NCI-H345 (cell line): ENCODE measurements at places on chromosomes 7 and 10.

DNA sequence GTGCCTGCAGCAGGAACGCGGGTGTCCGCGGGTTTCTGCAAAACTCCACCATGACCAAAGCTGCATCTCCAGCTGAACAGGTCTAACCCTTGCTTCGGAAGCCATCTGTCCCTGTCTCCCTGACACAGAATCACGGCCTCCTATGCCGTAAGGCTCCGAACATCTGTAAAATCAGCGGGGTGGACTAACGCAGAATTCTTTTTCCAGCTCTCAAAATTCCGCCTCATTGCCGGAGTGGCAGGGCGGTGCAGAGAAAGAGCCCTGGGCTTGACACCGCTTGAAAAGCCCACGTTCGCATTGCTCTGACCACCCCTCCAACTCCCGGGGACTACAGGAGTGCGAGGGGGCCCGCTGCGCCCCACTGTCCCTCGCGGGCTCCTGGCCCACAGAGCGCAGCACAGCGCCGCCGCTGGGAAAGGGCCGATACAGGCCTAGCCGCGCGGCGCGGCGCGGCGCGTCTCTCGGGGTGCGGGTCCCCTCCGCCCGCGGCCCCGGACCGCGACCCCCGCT lies 409 bp downstream of the DNMBP start:
- peak; percentile 41 for DNase-seq

DNA sequence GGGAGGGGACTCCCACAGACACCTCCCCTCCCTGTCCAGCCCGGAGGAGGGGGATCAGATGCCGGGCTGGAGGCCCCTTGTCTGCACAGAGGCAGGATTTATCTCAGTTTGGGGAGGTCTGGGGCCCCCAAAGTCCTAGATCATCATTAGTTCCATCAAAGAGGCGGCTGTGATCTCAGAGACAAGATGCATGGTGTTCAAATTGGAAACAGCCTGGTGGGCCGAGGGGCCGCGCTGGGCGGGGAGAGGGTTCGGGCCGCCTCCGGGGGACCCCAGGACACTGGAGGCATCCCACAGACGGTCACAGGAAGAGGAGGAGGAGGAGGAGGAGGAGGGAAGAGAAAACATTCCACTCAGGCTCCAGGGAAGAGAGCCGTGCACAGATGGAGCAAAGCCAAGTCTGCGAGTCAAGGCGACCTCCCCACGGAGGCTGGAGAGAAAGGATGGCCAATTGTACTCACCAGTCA lies 69.5 kb upstream of the CUX1 start:
- no peak for DNase-seq

- peak; percentile 23 for DNase-seq
Observed at GRCh38 chr7:108603656-108604306, 34.1 kb downstream of the DNAJB9 start.

DNA sequence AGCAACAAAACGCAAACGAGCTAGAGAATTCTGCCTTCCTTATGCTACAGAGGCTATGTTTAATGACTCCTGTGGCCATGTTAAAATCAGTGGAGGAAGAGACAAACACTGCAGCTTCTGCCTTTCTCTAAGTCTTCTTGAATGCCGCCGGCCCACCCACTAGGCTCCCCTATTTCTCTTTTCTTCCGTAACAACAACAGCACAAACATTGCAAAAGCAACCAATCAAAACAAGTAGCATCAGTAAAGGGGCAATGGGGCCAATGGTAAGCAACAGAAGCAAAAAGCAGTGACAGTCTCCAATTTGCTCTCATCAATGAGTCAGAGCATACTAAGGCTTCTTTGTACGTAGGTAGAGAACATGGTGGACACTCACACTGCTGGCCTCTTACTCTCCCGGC lies 26.8 kb downstream of the DNAJC1 start:
- no peak for DNase-seq

GRCh38 chr10:70673043-70673928 lies 980 bp downstream of the ADAMTS14 start:
- no peak for DNase-seq

DNA sequence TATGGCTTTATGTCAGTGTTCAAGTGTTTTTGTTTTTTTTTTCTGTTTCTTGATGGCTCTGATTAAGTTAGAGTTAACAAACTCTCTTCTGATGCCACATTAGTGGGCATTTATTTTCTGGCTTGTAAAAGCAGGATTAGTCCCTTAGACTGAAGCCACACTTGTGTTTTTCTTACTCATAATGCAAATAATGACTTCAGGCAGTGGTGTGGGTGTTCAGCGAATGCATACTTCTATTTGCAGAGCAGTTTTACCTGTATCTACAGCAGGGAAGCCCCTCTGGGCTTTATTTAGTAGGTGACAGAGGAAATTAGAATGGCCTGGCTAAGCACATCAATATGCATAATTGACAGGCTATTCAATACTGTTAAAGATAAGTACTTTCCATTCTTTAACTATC lies 79.9 kb downstream of the CNNM2 start:
- no peak for DNase-seq

DNA sequence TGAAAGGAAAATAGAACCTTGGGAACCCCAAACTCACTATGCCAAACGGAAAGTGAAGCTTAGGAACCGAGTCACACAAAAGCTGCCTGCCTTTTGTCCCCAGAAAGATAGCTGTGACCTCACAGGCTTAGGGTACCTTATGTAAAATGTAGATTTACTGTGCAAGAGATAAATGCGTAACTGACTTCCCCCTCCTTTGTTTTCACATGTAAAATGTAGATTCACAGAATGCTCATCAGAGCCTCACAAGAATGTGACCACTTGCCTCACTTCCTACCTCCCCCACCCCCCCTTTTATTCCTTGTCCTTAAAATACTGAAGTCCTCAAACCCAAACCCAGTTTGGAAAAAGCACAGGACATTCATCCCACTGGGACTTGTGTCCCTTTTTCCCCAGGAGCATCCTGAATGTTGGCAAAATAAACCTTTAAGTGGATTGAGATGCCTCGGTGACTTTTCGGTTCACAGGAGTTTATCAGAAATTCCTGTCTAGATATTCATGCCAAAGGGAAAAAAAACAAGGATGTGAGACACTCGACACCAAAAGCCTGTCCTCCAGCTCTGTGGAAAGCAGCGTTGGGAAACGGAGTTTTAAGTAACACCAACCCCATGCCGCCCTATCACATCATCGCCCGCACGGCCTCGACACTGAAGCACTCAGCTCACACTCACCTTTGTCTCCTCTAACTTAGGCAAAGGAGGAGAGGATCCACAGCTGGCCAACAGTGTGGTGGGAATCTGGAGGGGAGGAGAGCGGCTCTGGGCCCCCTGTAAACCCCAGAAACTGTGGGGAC lies 45.9 kb downstream of the SVIL start:
- DNase-seq = no peak

DNA sequence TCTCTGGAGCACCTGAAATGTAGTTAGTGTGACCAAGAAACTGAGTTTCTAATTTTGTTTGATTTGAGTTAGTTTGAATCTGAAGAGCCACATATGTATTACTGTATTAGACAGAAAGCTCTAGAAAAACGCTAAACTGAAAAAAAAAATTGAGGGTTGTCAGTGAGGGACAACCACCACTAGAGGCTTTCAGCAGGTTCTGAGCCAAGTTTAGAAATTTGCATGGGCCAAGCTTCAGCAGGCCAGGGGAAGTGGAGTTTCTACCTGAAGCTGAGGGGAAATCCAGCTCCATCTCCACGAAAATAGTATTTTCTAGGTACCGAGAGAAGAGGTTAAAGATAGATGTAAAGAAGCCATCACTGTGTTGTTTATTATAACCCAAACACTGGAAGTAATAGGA lies 77.9 kb upstream of the PLXNA4 start:
- no peak for DNase-seq

DNA sequence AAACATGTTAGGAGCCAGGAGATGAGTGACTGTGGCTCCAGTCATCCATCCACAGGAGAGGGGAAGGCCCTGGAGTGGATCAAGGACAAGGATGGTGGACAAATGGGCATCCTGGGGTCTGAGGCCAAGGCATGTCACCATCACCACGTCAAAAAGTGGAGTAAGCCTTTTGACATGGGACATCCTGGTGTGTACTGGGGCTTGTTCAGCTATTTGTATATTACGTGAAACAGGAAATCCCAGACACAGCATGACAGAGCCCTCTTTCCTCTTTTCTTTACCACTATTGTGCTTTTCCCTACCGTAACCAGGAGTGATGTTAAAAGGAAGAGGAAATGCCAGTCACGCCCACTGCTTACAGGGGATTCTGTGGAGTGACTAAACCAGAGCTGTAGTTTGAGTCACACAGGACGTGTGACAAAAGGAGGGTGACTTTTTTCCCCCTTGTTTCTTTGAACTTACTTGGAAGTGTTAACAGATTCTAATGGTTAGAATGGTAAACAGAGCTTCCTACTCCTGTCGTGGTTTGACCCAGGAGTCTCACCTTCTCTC lies 15.4 kb downstream of the ACSL5 start:
- DNase-seq = no peak

DNA sequence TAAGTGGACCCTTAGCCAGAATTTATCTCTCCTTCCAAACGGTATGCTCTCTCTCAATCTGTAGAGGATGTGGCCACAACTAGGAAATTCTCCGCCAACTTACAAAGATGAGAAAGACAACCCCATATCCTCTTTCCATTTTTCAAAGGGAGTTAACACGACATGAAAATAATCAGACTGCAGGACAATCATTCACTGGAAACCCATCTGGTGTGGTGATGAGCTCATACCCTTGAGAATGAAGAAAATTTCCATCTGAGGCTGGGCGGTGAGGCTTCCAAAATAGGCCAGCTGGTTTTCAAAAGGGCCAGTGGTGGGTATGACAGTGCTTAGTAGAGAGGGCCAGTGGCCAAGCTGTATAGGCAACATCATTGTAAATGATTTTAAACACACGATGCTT lies 369.6 kb downstream of the FRMD4A start:
- no peak for DNase-seq

DNA sequence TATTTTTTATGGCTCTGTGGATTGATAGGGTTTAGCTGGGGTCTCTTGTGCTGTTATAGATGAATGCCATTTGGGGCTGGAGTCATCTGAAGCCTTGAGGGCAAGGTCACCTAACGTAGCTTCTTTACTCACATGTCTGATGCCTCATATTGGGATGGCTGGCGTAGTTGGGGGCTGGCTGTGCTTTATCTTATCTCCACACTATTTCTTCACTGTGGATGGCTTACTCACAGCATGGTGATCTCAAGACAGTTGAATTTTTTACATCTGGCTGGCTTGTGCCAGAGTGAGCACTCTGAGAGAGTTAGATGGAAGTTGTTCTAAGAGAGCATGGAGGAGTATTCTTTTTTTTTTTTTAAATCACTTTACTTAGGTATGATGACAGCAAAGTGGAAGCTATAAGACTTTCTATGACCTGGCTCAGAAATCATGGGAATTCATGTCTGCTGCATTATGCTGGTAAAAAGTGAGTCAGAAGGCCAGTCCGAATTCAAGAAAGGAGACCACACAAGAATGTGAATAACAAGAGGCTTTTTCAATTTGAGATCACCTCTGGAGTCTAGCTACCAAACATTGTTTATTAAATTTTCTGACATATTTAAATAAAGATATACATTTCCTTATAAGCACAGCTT lies 252.4 kb upstream of the TPK1 start:
- no peak for DNase-seq

- DNase-seq = no peak
Observed at GRCh38 chr10:42768581-42769152, 13.9 kb upstream of the BMS1 start.

- DNase-seq = no peak
Observed at GRCh38 chr7:53048638-53049037, 13.2 kb downstream of the POM121L12 start.

DNA sequence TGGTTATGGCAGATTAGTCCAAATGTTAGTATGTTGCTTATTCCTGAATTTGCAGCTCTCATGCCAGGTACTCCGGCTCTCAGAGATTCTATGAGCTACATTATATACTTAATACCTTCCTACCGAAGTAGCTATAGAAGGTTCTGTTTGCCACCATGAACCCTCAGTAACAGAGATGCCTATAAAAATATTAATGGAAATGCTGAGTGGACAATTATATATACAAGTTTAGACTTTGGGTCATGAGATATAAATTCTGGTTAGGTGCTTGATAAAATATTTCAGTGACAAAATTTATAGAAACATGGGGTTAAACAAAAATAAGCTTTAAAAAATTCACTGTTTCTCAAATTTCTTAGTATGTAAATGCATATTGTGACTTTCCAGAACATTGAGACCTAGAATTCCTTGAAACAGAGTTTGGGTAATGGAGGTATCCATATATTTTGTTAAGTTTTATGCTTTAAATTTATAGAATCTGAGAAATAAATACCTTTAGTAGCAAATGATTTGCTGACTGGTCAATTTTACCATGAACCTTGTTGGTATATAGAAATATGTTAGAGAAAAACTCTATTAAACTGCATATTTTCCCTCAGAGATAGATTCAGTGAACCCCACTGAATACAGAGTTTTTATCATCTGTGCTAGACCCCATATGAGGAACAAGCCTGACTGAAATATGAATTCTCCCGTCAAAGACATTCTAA lies 533.5 kb downstream of the SH2D4B start:
- DNase-seq = no peak

- no peak for DNase-seq
Observed at GRCh38 chr7:155129186-155129585, 59.1 kb downstream of the HTR5A start.

- DNase-seq = no peak
Observed at GRCh38 chr7:82021036-82021435, 251.2 kb upstream of the HGF start.

GRCh38 chr7:50321487-50322067 lies 17.1 kb downstream of the IKZF1 start:
- DNase-seq = no peak

- DNase-seq = peak; percentile 20
Observed at GRCh38 chr7:11835260-11835659, 3.3 kb upstream of the THSD7A start.

DNA sequence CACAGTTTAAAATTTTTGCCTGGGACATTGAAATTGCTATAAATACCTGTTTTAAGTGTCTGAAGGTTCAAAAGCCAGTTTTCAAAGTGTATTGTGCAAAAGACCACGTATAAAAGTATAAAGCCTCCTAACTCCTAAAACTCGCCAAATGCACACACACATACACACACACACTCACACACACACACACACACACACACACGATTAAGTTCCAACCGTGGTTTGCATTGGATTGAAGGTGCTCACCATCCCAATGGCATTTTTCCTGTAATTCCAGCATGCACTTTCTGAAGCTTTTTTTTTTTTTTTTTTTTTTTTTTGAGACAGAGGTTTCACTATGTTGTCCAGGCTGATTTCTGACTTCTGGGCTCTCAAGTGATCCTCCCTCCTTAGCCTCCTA lies 2.8 kb upstream of the RGS10 start:
- DNase-seq = no peak

DNA sequence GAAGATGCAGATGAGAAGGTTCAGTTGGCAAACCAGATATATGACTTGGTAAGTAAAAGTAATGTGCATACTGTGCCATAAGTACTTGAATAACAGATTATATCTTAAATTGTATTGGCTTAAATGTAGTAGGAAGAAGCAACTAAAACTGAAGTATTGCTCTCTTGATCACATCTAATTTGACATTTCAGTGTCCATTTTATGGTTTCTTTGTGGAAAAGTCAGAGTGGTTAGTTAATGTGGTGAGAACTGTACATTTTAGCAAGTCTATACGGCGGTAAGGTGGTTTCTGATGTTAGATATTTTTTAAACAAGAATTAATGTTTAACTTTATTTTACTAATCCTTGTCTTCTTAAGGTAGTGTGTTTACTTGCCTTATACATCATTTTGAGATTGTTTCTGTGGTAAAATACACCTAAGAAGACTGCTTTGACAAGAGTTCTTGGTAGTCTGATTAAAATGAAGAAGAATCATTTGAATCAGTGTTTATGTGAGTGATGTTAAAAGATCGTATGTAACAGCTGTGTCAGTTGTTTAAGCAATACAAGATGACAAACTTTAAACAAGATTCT lies 5.1 kb downstream of the ING3 start:
- DNase-seq = no peak
